Mammary microvascular endothelial cell (primary cell): ENCODE measurements at places on chromosomes 13 and 19. TPM values are rescaled to one million over a fixed set of nuclear protein-coding genes. Genes with fewer than 3 reads are reported as not detected.

ATP8A2 gene
- total RNA-seq = 0.05 and 0.07 TPM in 2 replicates

TEX26 gene
- not detected in 2 replicates for total RNA-seq

ATP4A gene
- not detected in 2 replicates for total RNA-seq

ZNF699 gene
- 2.6 and 5.8 TPM in 2 replicates for total RNA-seq

LPAR6 gene
- 15.1 and 19.9 TPM in 2 replicates for total RNA-seq

RFPL4AL1 gene
- total RNA-seq = not detected in 2 replicates

LILRA5 gene
- not detected in 2 replicates for total RNA-seq

KLF2 gene
- 10.0 and 13.3 TPM in 2 replicates for total RNA-seq

COQ8B gene
- 8.0 and 23.5 TPM in 2 replicates for total RNA-seq

KASH5 gene
- total RNA-seq = not detected in 2 replicates
